ENCODE measurements at places on chromosomes 1 and 21.

DNA sequence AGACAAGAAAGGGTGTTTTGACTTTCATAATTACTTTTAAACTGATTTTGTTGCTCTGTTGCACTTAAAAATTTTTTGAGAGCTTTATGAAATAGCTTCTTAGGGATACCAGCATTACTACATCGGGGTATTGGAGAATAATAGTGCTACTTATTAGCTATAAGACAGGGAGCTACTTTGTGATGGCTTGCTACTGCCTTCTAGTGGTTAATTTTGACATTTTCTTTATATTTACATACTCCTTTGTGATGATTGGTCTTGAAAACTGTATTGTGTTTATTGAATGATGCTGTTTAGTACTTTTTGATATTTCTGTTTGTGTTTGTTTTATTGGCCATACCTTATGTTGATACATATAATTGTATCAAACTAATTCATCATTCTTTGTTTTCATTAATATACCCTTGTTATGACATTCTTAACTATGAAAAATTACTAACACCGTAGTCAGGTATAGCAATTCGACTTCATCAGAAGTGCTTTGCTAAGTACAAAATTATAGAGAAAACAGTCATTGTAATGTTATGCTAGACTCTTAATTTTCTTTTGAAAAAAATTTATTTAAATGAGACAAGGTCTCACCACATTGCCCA lies 85.5 kb downstream of the CLIC4 start:
- DNase-seq, result peak; percentile 91

GRCh38 chr1:172977296-172978017 lies 73.3 kb downstream of the TNFSF18 start:
- DNase-seq, result no peak

DNA sequence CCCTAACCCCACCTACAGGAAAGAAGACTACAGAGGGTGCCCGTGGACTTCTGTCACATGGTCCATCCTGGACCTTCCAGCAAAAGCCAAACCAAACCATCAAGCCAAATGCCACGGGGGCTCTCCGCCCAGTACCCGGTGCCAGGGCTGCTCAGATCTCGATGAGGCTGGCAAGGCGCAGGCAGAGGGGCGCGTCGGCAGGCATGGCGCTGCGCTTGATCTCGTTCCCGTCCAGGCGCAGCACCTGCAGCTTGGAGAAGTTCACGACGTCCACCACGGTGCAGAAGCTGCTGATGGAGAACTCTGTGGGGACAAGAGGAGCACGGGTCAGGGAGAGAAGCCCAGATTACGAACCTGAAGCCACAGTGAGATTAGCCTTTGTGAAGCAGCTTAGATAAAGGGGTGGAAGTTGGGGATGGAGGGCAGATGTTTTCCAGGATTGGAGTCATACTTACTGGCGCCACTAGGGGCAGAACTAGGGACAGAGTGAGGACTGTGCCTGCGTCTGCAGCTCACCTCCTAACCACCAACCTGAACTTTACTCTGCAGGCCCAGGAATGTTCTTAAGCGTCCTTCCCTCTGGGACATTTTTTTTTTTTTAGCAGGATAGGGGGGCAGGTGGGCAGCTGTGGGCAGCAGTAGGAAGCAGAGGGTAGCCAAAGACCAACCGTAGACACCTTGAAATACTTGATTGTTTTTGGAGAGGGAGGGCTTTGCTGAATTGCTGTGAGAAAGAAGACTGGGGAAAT lies 8.6 kb downstream of the FMOD start:
- DNase-seq, result peak; percentile 81

GRCh38 chr1:46532498-46533178 lies 18.8 kb downstream of the KNCN start:
- peak; percentile 89 for DNase-seq

GRCh38 chr1:214026985-214027384 lies 39.2 kb downstream of the PROX1 start:
- DNase-seq, result no peak

DNA sequence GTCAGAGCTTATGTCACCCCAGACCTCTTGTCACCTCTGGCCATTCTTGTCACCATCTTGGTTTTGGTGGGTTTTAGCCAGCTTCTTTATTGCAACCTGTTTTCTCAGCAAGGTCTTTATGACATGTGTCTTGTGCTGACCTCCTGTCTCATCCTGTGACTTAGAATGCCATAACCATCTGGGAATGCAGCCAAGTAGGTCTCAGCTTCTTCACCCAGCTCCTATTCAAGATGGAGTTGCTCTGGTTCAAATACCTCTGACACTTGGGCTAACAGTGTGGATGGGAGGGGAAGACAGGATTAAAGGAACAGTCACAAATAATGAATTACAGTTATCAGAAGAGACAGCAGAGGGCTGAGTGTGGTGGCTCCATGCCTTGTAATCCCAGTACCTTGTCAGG lies 30.5 kb upstream of the PIK3CD start:
- no peak for DNase-seq

GRCh38 chr1:118032883-118033282 lies 103.3 kb downstream of the WDR3 start:
- no peak for DNase-seq

DNA sequence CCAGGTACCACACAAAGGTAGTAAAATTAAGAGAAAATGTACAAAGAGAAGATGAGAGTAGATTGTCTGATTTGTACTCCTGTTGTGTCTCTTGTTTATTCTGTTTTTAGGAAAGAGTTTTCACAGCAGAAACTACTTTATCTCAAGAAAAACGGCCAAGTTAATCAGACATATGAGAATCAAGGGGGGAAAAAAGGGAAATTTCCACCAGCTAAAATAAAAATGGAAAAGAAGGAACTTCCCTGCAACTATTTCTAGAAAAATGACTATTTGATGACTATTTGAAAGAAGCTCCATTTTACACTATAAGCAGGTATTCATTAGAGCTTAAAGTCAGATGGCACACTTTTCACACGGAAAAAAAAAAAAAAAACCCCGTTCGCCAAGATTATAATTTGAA lies 56.5 kb downstream of the EPRS1 start:
- DNase-seq, result no peak

GRCh38 chr1:33563699-33564098 lies 91.3 kb downstream of the ZSCAN20 start:
- DNase-seq, result no peak

GRCh38 chr1:232101231-232101630 lies 474.6 kb downstream of the DISC1 start:
- DNase-seq, result no peak

- peak; percentile 80 for DNase-seq
These were observed 178.3 kb upstream of the RAB4A start for GRCh38 chr1:229092377-229093237.

- no peak for DNase-seq
These were observed 7.5 kb upstream of the MOV10 start for GRCh38 chr1:112666946-112667345.

DNA sequence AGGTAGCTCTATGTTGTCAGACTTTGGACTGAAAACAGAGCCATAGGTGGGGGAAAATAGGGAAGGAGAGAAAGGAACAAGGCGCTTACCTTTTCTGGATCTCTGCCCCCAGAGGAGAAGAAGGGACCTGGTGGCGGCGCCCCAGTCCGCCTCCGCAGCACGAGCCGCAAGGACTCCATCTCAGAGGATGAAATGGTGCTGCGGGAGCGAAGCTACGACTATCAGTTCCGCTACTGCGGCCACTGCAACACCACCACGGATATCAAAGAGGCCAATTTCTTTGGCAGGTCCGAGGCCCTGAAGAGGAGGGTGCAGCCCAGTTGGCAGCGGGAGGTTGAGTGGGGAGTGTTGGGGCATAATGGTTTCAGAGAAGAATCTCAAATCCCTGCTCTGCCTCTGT lies 18.5 kb upstream of the TMEM222 start:
- no peak for DNase-seq

DNA sequence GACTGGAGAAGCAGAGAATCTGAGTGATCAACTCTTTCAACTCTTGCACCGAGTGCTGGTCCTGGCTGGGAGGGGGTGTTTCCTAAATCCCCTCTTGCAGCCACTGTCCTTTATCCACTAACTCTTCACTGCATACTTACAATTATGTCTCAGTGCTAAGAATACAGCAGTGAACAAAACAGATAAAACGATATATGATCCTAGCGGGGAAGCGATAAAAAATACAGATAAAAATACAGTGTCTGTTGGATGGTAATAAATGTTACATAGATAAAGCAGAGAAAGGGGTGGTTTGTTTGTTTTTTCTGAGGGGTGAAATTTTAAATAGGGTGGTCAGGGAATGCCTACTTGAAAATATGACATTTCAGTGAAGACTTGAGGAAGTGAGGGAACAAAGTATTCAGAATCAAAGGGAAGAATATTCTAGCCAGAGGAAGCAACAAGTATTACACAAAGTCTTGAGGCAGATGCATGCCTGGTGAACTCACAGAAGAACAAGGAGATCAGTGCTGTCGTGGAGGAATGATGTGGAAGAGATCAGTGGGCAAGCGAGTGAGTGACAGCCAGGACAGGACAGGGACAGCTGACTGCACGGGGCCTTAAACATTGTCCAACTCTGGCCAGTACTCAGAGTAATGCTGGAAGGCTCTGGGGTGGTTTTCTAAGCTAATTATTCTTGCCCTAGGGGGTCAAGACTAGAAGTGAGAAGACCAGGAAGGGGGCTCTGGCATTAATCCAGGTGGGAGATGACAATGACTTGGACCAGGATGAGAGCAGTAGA lies 110.0 kb downstream of the APP start:
- DNase-seq, result no peak

GRCh38 chr1:28066393-28067154 lies 21.8 kb downstream of the EYA3 start:
- DNase-seq, result no peak

DNA sequence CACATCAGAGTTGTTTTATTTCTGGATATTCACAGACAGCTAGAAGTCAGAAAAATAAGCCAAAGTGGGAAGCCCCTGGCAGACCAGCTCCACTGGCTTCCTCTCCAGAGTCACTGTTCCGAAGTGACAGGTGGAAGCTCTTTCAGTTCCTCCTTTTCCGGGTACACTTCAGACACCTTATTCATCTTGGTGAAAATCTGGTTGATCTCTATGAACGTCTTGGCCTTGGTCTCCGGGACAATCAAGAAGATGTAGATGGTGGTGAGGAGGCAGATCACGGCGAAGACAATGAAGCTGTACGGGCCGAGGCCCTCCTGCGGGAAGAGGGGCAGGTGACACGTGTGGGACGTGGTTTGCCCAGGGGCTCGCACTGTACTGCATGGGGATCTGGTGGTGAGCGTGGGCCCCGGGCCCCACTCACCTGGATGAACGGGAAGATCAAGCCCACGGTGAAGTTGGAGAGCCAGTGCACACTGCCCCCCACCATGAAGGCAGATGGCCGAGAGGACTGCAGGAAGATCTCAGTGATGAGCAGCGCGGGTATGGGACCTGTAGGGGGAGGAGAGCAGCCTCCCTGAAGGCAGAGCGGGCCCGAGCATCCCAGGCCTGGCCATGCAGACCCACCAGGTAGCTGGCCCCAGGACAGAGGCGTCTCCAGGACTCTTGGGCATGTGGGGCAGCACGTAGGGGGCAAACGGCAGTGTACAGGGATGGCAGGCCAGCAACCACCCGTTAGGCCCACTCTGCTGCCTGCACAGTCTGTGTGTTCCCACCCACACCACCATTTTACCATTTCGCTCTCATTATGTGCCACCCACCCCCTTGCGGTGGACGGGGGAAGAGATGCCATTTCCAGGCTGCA lies 11.5 kb upstream of the SLC2A7 start:
- DNase-seq, result no peak

- no peak for DNase-seq
These were observed 12.2 kb downstream of the TMEM53 start for GRCh38 chr1:44661781-44662682.

- no peak for DNase-seq
These were observed 60.0 kb upstream of the TLR5 start for GRCh38 chr1:223203034-223203408.

GRCh38 chr1:82604524-82604923 lies 803.8 kb downstream of the ADGRL2 start:
- peak; percentile 19 for DNase-seq

- no peak for DNase-seq
These were observed 6.8 kb upstream of the SKI start for GRCh38 chr1:2221271-2221670.

DNA sequence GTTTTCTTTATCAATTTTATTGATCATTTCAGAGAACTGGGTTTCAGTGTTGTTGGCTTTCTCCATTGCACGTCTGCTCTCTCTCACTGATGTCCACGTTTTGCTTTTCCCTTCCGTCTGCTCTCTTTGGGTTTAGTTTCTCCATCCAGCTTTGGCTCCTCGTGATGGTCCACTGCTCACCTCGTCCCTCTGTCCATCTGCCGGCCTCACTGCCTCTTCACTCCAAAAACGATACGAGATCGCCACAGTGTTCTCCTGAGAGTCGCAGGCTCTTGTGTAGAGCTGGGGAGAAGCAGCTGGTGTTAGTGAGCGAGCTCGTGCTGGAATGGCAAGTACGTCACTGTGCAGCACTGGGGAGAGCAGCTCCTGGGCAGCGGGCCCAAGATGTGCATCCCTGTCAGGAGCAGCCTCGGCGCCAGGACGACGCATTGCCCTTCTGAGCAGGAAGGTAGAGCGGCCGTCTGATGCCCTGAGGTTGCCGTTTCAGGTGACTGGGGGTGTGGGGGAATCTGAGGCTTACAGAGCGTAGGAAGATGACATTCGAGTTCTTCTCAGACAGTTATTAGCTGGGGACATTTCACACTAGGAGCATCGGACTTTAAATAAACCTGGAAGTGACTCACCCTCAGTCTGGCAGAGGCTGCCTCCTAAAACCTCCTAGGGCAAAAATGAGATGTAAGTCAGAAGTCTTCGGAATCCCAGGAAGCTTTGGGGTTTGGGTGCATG lies 31.4 kb upstream of the PCBP3 start:
- peak; percentile 63 for DNase-seq

GRCh38 chr1:198472997-198473396 lies 67.5 kb downstream of the ATP6V1G3 start:
- DNase-seq, result no peak

- DNase-seq, result no peak
These were observed 88.0 kb upstream of the NFIA start for GRCh38 chr1:60994369-60994768.

Measured in eye (tissue), 1 donor.